T follicular helper cell (primary cell): ENCODE measurements at places on chromosomes 4 and X.

DNA sequence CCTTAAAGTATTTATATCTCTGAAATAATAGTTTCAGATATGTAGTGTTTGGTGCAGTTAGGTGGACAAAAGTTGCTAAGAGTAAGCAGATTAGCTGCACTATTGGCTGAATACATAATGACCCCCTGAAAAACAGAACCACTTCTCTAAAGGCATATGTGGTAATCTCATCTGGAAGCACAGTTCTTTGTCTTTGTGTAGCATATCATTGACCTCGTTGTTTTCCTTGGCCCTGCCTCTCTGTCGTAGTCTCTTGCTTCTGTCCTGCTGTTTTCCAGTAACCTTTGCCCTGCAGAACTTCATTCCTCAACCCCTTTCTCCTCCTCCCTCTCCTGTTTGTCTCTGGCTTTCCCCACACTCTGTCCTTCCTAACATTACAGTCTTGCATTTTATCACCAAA lies 41.4 kb downstream of the JADE3 start:
- DNase-seq, result no peak

DNA sequence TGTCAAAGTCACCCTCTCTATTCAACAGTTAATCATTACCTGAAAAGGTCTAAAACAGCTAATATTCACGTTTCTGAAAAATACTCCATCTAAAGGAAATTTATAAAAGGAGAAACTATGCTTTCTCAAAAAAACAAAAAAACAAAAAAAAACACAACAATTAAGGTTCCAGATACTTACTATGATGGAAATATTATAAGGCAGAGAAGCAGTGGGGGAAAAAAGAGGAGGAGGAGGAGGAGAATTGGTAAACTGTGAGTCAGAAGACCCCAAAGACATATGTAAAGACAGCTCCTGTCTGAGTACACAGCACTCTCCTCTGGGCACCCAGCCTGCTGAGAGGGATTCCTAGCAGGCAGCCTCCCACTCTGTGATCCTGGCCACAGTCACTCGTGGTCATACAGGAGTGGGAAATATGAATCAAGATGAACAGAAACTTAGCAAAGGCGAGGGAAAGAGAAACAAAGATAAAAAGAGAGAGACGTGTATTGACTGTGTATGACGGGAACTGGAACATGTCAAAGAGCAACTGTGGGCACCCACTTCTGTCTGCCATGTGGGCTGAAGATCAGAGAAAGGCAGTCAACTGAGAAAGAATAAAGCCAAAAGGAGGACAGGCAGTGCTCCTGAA lies 12.5 kb downstream of the KLHL15 start:
- DNase-seq, result no peak

DNA sequence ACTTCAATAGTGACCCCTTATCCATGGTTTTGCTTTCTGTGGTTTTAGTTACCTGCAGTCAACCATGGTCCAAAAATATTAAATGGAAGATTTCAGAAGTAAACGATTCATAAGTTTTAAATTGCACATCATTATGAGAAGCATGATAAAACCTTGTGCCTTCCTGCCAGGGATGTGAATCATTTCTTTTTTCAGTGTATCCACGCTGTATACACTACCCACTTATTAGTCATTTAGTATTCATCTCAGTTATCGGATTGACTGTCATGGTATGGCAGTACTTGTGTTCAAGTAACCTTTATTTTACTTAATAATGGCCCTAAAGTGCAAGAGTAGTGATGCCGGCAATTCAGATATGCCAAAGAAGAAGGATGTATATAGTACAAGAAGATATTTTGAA lies 37.7 kb upstream of the TASL start:
- DNase-seq, result no peak

GRCh38 chr4:70670332-70671014 lies 4.2 kb upstream of the JCHAIN start:
- DNase-seq, result no peak

DNA sequence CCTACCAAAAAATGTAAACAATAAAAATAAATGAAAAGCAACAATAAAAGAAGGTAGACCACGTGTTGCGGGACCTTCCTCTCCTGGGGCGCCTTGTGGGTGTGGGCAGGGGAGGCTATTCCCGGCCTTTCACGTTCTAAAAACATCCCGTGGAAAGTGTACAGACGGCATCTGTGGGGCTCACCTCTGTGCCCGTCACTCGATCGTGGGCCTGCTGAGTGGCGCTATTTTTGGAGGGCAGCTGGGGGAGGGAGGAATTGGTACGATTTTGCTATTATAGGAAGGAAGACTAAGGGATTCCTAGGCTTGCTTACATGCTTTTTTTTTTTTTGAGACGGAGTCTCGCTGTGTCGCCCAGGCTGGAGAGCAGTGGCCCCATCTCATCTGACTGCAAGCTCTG lies 13.6 kb upstream of the PPP2R3B start:
- no peak for DNase-seq

DNA sequence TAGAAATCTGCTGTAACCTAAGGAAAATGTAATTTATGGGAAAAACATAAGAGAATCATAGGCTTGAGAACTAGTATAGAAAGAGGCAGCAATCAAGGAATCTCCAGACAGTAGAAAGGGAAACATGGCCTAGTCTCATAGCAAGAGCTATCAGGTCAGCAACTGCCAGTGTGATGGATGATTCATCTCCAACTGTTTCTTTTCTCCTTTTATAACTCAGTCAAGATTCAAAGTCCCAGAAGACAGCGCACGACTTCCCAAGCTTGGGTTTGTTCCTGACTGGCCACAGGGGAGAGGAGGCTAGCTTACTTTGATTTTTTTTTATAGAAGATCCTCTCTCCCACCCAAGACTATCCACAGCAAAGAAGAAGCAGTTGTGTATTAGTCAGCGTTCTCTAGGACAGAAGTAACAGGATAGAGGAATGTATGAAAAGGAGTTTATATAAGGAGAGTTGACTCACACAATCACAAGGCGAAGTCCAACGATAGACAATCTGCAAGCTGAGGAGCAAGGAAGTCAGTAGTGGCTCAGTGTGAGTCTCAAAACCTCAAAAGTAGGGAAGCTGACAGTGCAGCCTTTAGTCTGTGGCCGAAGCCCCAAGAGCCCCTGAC lies 181.5 kb downstream of the GC start:
- DNase-seq, result no peak

- no peak for DNase-seq
Measured at GRCh38 chr4:53861856-53862610, 202.4 kb downstream of the CHIC2 start.

DNA sequence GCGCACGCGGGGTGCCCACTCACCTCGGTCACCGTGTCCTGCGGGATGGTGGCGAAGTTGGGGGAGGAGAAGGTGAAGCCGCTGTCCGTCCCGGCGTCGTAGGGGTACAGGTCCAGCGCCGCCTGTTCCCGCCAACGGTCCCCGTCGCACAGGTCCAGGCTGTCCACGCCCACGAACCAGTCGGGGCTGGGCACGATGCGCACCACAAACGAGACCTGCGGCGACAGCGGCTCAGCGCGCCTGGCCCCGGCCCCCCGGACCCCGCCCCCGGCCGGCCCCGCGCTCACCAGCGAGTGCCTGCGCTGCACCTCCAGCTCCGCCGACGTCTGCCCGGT lies 1.4 kb downstream of the SPON2 start:
- no peak for DNase-seq

DNA sequence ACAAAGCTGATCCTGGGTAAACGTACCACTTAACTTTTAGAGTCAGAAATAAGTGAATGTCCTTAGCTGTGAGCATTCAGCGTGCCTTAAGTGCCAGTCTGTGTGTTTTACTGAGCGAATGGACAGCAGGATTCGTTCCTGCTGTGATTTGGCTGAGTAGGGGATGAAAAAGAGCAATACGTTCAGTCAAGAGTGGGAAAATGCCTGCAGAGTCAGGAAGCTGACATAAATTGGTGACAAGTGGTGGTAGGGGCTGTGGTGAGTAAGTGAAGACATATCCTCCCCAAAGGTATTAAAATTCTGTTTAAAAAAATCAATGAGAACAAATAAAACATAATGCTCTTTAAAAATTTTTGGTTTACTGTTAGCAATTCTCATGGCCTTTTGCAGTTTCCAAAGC lies 56.6 kb upstream of the TNIP3 start:
- DNase-seq, result no peak

GRCh38 chrX:118455013-118455412 lies 40.6 kb upstream of the DOCK11 start:
- DNase-seq, result no peak

GRCh38 chr4:157080605-157081004 lies 4.7 kb downstream of the GLRB start:
- no peak for DNase-seq

DNA sequence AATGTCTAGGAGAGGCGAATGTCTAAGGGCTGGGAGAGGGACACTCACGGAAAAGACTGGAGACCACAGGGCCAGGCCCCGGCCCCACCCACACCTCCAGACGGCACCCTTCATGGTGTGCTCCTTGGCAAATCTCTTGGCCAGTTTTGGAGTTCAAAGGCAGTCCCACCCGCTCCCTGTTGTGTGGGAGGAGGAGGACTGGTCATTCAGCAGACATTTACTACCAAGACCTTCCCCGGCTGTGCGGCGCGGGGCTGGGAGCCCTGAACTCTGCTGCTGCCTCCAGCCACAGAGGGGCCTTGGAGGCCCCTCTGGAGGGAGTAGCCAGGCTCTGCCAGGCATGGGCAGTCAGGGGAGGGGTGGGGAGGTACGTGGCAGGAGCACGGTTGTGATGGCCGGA lies 8.7 kb upstream of the TBC1D14 start:
- no peak for DNase-seq

DNA sequence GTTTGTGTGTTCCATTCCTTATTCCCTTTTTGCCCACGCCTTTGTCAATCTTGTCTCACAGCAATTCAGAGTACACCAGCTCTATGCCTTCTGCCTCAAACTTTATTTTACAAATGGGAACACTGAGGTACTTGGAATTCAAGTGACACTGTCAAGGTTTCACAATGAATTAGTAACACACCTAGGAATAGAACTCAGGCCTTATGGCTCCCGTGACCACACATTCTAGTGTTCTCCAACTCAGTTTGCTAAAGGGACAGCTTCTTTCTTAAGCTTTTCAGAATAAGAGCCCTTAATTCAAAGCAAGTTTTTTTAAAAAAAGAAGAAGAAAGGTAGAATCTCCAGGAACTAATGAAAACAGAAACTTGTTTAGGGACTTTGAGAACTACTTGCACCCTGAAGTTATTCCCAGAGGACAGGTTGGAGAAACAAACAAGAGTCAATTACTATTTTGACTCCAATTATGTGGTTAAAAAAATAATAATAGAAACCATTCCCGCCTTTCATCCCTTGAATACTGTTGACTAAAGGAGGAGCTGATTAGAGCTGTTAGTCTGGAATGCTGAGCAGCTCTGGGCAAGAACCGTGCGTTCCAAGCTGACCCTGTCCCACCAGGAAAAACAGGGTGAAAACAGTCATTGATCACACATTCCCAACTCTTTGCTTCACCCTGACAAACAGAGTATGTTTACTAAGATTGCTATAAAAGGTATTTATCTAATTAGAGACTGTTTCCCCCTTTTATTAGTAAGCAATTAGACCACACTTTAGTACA lies 408.8 kb upstream of the CNKSR2 start:
- no peak for DNase-seq

DNA sequence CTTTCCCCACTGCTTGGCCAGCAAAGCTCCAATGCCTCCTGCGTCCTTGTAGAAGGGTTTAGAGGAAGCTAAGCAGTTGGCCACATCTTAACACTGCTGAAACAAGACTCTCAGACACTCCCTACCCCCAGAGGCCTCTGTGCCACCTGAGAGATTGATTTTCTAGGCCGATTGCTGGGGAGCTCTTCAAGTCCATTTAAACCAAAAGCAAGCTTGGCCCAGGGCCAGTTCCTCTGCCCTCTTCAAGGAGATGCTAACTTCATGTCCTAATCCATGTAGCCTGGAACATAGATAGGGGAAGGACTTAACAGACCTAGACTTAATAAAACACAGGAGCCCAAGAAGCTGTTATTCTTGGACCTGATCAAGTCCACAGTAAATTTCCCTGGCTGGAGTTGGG lies 27.2 kb upstream of the FMR1NB start:
- no peak for DNase-seq

DNA sequence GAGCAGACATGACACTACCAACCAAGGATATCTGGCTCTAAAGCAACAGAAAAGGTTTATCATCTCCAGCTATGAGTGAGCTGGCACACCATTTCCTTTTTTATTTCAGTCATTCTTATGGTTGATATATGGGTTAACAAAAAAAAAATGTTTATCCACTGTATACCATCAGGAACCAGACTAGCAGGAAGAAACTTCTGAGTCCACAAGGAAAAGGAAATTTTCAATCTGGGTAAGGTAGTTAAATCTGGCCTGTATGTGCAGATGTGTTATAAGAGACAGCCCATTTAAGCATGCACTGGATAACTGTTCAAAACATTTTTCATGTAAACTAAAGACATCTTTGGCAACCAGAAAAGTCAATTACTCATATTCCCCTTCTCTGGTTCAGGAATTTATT lies 35.0 kb downstream of the AMMECR1 start:
- DNase-seq, result no peak

- no peak for DNase-seq
Measured at GRCh38 chrX:36867143-36867542, 141.0 kb upstream of the FAM47C start.

DNA sequence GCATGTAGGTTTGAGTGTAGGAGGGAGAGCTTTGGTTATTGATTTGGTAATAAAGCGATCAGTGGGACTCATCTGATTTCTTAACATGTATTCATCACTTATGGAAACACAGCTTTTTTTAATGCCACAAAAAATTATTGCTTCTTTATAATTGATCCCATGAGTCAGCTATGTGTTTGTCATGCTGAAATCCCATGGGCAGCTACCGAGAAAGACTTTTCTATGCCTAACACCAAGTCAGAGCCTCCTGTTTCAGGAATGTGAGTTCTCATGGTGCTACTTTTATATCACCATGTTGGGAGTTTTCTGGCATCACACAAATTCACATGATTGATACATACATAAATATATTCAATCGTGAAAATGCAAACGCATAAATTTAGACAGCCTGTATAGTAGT lies 165.7 kb downstream of the RAPGEF2 start:
- DNase-seq, result no peak
